ENCODE measurements at places on chromosomes 6 and 20. TPM values are rescaled to one million over a fixed set of nuclear protein-coding genes. Genes with fewer than 3 reads are reported as not detected.

The CRIP3 gene
- 2.0 TPM for total RNA-seq

The CPXM1 gene
- not detected for total RNA-seq

The ANKRD66 gene
- not detected for total RNA-seq

The KCNK16 gene
- not detected for total RNA-seq

The FAM83B gene
- not detected for total RNA-seq
